ENCODE measurements at places on chromosomes 11 and 22. TPM values are rescaled to one million over a fixed set of nuclear protein-coding genes. Genes with fewer than 3 reads are reported as not detected.

DNA sequence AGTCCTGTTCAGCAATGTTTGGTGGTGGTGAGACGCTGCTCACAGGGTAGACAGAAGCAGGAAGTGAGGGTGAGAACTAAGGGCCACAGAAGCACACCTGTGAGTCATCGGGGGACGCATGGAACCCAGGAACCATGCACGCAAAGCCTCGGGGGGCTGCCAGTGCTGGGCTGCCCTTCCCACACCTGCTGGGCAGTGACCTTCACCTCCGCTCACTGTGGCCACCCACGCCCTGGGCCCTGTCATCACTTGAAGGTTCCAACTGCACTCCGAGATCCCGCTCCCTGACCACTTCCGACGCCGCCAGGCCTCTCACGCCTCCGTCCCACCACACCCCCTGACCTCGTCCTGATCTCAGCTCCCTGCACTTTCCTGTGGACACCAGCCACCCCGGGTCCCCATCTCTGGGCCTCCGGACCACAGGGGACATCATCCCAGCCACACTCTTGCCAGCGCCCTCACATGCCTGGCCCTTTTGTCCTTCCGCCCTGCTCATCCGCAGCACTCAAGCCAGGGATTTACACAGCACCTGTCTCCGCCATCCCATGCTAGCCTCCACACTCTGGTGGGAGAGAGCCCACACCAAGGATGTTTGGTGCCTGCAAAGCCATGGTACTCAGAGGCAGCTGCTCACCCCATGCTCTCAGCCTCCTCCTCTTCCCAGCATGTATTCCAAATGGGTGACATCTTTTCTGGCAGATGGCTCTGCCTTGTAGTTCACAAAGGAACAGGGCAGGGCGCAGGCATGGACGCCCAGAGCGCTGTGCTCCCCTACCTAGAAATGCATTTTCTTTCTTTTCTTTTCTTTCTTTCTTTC is 23.1 kb upstream of the ATXN10 start:
- H3K27ac ChIP-seq, result no peak overlapping the region
- peaks cover 6% of the 10 kb centered on the region for H3K4me1 ChIP-seq
- no peak for DNase-seq
- no peak overlapping the region for H3K4me3 ChIP-seq
- H3K36me3 ChIP-seq, result no peaks in the 10 kb centered on the region
- H3K27me3 ChIP-seq, result peaks cover 7% of the 10 kb centered on the region

- no peak overlapping the region for H3K4me3 ChIP-seq
- no peaks in the 10 kb centered on the region for H3K4me1 ChIP-seq
- no peaks in the 10 kb centered on the region for H3K36me3 ChIP-seq
Observed at GRCh38 chr11:44057340-44057739, 8.7 kb upstream of the ACCS start.

GRCh38 chr11:46755962-46756361 is 36.9 kb downstream of the F2 start:
- H3K4me1 ChIP-seq, result no peaks in the 10 kb centered on the region
- H3K27ac ChIP-seq, result no peak overlapping the region
- H3K27me3 ChIP-seq, result no peaks in the 10 kb centered on the region
- no peaks in the 10 kb centered on the region for H3K36me3 ChIP-seq
- no peak overlapping the region for H3K4me3 ChIP-seq

DNA sequence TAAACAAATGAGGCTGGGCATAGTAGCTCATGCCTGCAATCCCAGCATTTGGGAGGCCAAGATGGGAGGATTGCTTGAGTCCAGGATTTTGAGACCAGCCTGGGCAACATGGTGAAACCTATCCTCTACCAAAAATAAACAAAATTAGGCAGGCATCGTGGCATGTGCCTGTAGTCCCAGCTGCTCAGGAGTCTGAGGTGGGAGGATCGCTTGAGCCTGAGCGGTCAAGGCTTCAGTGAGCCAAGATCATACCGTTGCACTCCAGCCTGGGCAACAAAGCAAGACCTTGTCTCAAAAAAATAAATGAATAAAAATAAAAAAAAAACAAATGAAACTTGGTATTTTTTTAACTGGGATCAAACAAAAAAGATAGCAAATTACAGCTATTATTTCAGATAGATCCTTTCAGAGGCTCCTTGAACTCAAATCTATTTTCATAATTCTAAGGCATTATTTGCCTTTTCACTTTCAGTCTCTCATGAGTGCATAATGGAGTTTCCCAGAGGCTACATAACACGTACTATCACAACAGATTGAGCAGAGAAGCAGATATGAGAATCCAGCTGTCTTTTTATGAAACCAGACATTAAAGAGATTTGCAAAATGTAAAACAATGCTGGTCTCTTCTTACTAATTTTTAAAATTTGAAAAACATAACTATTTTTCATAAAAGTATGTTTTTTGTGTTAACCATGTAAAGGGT is 23.1 kb downstream of the DDIAS start:
- DNase-seq, result no peak
- no peak overlapping the region for H3K27ac ChIP-seq
- no peaks in the 10 kb centered on the region for H3K36me3 ChIP-seq
- H3K4me3 ChIP-seq, result no peak overlapping the region
- no peaks in the 10 kb centered on the region for H3K27me3 ChIP-seq
- H3K4me1 ChIP-seq, result peaks cover 5% of the 10 kb centered on the region

GAL3ST3 gene
- total RNA-seq, result not detected

All from adrenal gland (tissue), 19 donors.